ENCODE measurements at places on chromosomes 12 and 14.

GRCh38 chr12:105575235-105575634 lies 244.7 kb downstream of the C12orf75 start:
- DNase-seq = no peak

- no peak for DNase-seq
Observed at GRCh38 chr14:76113691-76114090, 38.0 kb upstream of the GPATCH2L start.

DNA sequence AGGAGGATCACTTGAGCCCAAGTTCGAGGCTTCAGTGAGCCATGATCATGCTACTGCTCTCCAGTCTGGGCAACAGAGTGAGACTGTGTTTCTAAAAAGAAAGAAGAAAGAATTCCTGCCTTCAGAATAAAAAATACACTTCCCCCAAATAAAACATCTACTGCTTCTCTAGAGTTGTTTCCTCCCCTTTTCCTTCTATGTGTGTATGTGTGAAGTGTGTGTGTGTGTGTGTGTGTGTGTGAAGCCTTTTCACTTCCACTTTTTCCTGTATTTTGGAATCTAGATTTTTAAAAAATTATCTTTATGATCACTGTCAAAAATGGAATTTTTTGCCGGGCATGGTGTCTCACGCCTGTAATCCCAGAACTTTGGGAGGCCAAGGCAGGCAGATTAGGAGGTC lies 12.6 kb upstream of the SNX6 start:
- DNase-seq = no peak

DNA sequence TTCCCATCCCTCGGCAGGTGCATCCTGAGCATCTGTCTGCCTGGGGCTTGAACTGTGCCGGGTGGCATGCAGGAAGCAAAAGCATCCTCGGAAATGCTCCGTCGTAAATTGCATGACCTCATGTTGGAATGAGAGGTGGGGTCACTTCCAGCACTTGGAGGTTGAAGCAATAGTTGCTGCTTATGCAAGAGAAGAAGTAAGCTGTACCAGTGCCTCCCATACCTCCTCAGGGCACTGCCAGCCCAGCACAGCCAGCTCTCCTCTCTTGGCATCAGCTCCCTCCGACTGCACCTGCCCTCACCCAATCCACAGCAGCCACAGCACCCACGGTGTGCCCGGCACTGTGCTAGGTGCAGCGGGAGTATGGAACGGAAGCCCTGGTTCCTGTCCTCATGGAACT lies 11.5 kb downstream of the TEAD4 start:
- no peak for DNase-seq

GRCh38 chr12:120013659-120014380 lies 24.8 kb downstream of the BICDL1 start:
- no peak for DNase-seq

- DNase-seq = no peak
Observed at GRCh38 chr12:49969027-49969426, 3.7 kb upstream of the AQP6 start.

DNA sequence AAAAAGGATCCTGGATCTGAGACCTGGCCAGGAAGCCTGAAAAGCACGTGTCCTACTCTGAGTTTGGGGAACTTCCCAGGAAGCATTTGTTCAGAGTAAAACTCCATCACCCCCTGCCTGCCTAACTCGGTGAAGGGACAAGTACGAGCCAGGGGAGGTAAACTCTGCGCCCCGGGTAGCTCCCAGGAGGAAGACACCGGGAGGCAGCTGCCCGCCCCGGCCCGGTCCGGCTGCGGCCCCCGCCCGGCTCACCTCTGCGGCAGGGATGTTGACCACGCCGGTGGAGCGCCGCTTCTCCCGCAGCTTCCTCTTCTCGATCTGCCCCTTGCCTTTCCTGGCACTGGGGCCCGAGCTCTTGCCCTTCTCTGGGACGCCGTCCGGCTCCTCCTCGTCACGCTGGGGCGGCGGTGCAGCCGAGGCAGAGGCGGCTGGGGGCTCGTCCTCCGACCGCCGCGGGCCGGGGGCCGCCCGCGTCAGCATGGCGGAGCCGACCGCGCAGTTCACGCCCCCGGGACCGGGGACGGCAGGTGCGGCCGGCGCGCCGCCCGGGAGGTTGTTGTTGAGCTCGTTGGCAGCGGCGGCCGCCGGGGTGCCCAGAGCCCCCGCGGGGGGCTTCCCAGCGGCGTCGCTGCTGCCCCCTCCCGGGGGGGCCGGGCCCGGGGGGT lies 1.2 kb downstream of the PAWR start:
- peak; percentile 69 for DNase-seq

DNA sequence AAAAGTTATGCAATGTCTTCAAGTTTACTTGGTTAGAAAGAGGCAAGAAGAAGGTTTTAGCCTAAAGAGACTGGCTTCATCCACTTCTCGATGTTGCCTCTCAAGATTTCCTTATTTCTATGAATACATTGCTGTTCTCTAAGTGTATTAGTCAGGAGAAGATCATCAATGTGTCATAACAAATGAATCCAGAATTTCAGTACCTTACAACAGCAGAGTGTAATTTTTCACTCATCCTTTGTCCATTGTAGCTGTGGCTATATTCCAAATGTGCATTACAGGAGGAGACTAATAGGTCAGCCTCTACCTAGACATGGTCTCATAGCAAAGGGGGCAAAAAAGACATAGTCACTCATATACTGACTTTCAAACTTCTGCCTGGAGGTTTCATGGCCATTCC lies 579.1 kb downstream of the PRKD1 start:
- no peak for DNase-seq

DNA sequence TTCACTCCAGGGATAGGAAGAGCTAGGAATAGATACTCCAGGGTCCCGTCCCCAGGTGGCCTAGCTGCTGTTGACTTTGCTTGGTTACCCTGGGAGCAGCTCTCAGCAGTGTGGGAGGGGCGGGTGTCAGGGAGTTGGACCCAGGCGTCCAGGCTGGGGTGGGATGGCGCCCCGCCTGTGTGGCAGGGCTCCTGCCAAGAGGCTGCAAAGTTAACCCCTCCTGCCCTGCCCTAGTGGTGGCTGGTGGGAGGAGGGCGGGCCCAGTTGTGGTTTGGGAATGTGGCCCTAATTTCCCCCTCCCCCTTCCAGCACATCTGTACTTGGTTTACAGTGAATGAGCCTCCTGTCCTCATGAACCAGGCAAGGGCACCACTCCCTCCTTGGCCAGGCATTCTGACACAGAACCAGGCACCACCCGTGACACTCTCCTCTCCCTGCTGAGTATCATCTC lies 1.7 kb upstream of the RARG start:
- no peak for DNase-seq

GRCh38 chr12:57771236-57771872 lies 551 bp downstream of the METTL1 start:
- peak; percentile 96 for DNase-seq

DNA sequence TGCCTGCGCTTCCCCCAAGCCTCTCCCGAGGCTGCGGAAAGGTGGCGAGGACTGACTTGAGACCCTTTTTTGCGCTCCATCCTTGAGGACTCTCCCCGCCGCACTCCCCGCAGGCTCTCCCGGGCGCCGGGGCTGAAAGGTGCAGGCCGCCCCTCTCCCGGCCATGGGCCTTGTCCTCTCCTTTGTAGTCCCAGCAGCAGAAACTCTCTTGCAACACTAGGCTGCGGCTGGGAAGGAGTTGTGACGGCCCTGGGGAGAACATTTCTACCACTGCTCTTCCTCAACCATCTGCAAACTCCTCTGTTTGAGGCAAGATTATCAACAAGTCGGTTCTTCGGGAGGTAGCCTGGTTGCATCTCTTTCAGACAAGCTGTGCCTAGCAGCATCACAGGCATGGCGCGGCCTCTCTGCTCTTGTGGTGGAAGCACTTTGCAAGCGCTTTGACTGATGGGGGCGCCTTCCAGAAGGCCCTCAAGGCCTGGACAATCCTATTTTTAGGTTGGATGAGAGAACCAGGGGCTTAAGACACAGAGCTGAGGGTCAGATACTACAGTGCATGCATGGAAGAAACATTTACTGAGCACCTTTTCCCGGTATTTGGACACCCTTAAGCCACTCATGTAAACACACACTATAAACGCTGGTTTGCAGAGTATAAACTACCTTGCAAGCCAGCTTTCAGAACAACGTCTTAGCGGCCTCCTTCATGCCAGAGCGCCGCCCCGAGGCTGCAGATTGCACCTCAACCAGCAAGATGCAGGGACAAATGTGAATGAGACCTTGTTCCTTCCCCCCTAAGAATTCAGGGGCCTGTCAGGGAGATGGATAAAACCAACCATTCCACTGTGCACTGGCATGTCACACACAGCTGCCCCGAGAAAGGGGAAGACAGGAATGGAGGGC lies 1.2 kb upstream of the PRIMA1 start:
- DNase-seq = no peak

- DNase-seq = no peak
Observed at GRCh38 chr12:96687719-96688118, 198.3 kb downstream of the CFAP54 start.

- DNase-seq = no peak
Observed at GRCh38 chr12:91732086-91732485, 413.6 kb downstream of the BTG1 start.

- no peak for DNase-seq
Observed at GRCh38 chr12:71243370-71243769, 85.6 kb upstream of the TSPAN8 start.

DNA sequence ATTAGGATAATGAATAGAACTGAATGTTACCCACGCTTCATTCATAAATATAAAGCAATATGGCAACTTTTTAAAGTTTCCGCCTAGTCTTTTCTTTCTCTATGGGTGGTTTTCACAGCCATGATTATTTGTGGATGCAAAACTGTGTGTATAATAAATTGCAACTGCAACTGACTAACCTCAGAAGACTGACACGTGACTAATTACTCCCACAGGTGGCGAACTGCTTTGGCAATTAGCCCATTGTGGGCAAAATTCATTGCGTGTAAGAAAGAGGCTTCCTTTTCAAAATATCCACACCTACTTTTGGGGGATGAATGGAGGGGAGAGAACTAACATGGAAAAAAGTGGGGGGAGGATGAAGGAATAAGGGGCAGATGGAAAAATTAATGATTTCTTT lies 79.0 kb downstream of the SLC25A21 start:
- no peak for DNase-seq

DNA sequence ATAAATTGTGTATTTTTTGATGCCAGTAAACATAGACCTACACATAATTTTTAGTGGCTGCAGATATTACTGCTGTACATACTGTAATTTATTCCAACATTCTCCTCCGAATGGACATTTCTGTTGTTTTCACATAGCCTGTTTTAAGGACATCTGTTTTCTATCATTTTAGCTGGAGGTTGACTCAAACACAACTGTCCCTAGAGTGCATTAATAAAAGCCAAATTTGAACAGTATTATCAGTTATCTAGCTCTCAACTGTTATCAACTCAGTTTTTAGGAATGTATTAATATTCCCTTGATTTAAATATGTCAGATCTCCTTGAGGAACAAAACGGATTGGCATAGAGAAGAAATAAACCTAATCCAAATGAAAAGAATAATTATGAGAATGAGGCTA lies 17.2 kb upstream of the PIWIL1 start:
- no peak for DNase-seq

DNA sequence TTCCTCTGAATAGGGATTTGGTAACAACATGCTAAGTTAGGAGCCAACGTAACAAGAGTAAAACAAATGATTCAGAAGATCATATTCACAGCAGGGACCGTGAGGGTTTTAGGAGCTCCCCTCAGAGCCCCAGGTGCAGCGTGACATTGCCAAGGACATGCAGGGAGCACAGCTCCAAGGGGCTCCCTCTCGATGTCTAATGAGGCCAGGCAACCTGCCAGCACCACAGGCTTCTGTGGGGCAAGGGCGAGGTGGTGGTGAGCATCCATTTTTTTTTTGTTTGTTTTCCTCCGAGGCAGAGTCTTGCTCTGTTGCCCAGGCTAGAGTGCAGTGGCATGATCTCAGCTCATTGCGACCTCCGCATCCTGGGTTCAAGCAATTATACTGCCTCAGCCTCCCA lies 95.1 kb upstream of the PTPRB start:
- no peak for DNase-seq

GRCh38 chr12:51174501-51174900 lies 1.6 kb upstream of the TFCP2 start:
- DNase-seq = no peak

GRCh38 chr12:6062757-6063735 lies 61.4 kb downstream of the VWF start:
- no peak for DNase-seq

- no peak for DNase-seq
Observed at GRCh38 chr12:30661210-30661609, 34.5 kb downstream of the IPO8 start.

DNA sequence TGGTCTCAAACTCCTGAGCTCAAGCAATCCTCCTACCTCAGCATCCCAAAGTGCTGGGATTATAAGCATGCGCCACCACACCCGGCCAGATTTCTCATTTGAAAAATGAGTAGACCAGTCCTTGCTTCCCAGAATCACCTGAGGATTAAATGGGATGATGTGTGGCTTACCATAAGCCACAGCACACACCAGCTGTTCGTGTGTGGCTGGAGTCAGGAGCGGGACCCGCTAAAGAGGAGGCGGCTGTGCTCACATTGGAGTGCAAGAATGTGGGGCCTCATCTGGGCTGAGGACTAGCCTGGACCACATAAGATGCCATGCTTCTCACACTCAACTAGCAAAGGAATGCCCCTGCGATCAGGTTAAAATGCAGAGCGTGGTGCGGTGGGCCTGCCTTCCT lies 6.7 kb upstream of the ALDH2 start:
- no peak for DNase-seq

DNA sequence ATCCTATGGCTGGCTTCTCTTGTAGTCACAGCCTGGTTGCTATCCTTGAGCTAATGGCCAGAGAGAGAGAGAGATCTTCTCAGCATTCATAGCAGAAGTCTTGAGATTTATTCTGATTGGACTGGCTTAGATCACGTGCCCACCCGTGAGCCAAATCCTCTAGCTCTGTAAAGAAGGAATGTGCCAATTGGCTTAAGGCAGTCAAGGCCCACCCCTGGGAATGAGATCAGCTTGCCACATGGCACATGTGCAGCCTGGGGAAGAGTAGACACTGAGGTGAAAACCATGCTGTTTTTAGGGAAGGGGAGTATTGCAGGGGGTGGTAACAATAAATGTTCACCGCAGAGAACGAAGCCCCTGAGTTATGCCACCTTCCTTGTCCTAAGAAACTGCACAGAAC lies 36.3 kb downstream of the PLEKHG7 start:
- no peak for DNase-seq

- no peak for DNase-seq
Observed at GRCh38 chr12:851343-851742, 98.2 kb downstream of the RAD52 start.

- DNase-seq = no peak
Observed at GRCh38 chr12:120754792-120755191, 29.2 kb downstream of the ACADS start.

GRCh38 chr12:66119229-66119869 lies 11.2 kb downstream of the LLPH start:
- DNase-seq = peak; percentile 30

- DNase-seq = no peak
Observed at GRCh38 chr14:30417121-30417520, 141.8 kb upstream of the G2E3 start.

GRCh38 chr12:115407723-115408122 lies 723.7 kb upstream of the TBX3 start:
- DNase-seq = no peak

GRCh38 chr12:65496617-65497016 lies 218.1 kb downstream of the MSRB3 start:
- no peak for DNase-seq

- no peak for DNase-seq
Observed at GRCh38 chr14:74898694-74899093, 17.0 kb downstream of the DLST start.

- DNase-seq = no peak
Observed at GRCh38 chr12:106519607-106520021, 63.2 kb upstream of the RFX4 start.

All from Kasumi-1 (cell line).